ENCODE measurements at places on chromosomes 11 and 22.

GRCh38 chr11:112280268-112281126 lies 19.8 kb upstream of the PLET1 start:
- peak; percentile 96 for DNase-seq

- DNase-seq, result peak; percentile 52
Measured at GRCh38 chr11:12680246-12680939, 6.2 kb downstream of the TEAD1 start.

- DNase-seq, result no peak
Measured at GRCh38 chr11:68927280-68928135, 23.8 kb downstream of the IGHMBP2 start.

- DNase-seq, result no peak
Measured at GRCh38 chr22:25911243-25911972, 169.4 kb downstream of the MYO18B start.

GRCh38 chr11:67356864-67357561 lies 3.7 kb upstream of the POLD4 start:
- peak; percentile 90 for DNase-seq

DNA sequence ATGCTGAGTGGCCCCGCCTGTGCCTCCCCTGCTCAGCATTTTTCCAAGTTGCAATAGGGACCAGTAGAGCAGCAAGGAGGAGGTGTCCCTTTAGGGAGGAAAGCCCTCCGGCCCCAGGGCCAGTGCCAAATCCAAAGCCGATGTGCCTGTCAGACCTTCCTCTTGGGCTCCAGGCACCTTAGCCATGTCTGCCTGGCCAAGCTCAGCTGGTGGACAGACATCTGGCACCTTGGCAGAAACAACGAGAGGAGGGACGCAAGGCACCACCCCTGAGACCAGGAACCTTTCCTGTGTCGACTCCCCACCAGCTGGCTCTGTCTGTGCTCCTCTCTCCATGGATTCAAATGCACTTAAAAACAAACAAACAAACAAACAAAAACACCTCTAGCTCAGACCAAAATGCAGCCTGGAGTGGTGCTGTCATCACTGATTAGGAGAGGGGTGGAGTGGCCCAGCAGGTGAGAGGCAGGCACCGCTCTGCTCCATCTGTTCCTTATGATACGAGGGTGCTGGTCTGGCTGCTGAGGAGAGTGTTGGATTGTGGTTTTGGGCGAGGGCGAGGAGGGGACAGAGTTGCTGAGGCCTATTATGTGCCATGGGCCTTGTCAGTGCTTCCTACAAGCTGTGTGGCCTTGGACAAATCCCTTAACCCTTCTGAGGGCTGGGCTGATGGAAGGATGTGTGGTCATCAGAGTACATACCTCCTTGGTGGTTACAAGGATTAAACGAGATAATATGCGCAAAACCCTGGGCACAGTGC lies 46.2 kb downstream of the TP53I11 start:
- peak; percentile 89 for DNase-seq

GRCh38 chr11:102611291-102611690 lies 13.8 kb downstream of the MMP20 start:
- DNase-seq, result no peak

GRCh38 chr11:93279851-93280347 lies 50.6 kb upstream of the DEUP1 start:
- no peak for DNase-seq

- DNase-seq, result no peak
Measured at GRCh38 chr22:44245438-44245837, 64.7 kb downstream of the PARVG start.

- no peak for DNase-seq
Measured at GRCh38 chr11:20566591-20567434, 32.6 kb upstream of the SLC6A5 start.

DNA sequence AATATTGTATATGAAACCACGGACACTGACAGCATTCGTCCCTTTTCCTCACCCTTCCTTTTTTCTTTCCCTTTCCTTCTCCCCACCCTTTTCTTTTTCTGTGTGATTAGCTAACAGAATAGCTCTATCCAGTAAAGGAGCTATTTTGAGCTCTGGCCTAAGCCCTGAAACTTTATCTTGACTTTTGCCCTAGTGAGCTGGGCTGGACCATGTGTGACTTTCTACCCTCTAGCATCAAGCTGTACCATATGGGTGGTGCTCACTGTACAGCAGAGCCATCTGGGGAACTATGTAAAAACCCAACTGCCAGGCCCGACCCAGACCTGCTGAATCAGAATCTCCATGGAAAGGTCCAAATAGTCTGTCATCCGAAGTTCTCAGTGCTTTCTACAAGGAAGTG lies 21.9 kb upstream of the PANX1 start:
- no peak for DNase-seq

GRCh38 chr22:46731246-46732040 lies 6.6 kb downstream of the CERK start:
- DNase-seq, result no peak

DNA sequence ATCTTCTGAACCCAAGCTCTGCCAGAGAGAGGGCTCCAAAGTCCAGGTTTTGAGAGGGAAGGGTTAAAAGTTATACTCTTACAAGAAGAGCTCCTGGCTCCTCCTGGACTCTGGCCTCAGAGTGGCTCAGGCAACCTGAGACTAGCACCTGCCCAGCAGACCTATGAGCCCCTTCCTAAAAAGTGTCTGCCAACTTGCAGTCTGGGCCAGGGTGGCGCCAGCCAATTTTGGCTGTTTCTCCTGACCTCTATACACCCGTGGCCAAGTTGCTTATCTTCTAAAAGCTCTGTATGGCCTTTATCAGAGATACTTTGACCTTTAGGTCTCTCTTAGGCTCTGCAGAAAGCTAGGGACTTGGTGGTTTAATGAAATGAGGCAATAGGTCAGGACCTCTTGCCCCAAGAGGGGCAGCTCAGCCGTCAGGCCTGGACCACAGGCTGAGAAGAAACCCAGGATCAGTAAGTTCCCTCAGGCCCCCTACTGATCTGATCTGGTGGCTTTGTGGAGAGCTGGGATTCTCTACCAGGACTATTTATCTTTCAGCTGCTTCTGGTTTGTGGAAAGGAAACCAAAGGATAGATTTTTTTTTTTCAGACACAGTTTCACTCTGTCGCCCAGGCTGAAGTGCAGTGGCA lies 10.3 kb upstream of the UCP3 start:
- DNase-seq, result no peak

GRCh38 chr11:67435727-67436458 lies 1.6 kb downstream of the PTPRCAP start:
- no peak for DNase-seq

GRCh38 chr11:63635762-63636465 lies 21.7 kb upstream of the PLAAT3 start:
- peak; percentile 84 for DNase-seq

DNA sequence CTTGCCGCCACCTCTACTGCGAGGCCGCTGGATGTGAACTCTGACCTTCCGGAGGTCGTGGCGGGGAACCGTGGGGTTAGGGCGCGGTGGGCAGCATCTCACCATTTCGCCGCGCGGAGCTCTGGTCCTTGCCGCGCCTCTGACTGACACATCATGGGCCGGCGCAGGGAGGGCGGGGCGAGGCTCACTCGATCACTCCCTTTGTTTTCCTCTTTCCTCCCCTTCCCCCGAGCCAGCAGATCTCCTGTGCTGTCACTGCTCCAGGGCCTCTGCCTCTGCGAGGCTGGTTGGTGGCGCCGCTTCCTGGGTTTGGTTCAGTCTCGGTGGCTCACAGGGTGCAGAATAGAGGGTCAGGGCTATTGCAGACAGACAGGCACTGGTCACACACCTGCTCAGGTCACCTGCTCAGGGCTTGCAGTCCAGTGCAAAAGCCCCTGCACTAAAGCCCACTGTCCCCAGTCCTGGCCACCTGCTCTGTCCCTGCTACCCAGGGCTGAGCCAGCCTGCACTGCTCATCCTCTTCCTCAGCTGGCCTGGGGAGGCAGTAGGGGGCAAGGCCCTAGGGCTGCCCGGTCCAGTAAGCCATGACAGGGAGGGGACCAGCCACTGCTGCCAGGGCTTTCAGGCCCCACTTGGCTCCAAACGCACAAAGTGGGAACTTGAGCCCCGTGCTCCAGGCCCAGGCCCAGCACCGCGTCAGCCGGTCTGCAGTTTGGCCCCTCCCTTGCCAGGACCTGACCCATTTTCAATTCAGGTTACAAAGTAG lies 36.2 kb downstream of the PISD start:
- DNase-seq, result peak; percentile 66

- no peak for DNase-seq
Measured at GRCh38 chr22:49317369-49317768, 510.3 kb downstream of the BRD1 start.

DNA sequence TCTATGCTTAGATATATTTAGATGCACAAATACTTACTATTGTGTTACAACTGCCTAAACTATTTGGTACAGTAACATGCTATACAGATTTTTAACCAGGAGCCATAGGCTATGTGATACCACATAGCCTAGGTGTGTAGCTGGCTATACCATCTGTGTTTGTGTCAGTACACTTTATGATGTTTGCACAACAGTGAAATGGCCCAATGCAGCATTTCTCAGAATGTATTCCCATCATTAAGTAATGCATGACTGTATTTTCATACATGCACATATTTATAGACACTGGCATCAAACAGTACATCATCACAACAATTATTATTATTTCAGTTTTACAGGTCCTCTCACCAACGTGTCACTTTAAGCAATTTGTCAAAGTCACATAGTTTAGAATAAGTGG lies 979.5 kb upstream of the TENM4 start:
- DNase-seq, result no peak

- peak; percentile 99 for DNase-seq
Measured at GRCh38 chr11:64334764-64335735, 5.0 kb upstream of the CCDC88B start.

GRCh38 chr22:23405366-23405851 lies 174.7 kb downstream of the IGLL1 start:
- DNase-seq, result no peak

DNA sequence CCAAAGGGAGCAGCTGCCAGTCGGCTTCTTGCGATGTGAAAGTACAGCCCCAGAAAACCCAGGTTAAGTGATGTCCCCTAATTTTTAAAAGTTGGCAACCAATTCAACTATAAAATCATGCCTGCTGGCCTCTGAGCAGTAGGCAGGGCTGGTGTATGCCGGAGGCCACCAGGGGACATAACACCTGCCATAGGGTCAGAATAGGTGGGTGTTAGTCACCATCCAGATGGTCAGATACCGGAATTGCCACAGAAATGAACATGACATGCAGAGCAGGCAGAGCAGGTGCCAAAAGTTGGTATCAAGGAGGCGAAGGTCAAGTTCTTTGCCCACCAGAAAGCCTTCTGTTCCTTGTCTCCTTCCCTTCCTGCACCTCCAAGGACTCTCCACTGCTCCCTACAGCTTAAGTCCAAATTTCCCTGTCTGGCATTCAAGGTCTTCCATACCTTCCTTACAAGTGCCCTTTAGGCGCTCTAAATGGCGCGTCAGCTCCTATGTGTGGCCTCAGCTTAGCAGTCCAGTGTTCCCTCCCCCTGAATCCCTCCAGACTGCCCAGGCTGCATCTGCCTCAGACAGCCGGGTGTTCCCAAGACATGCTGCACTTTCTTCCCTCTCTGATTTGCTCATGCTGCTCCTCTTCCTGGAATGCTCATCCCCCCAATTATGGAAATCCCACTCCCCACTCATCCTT lies 45.1 kb downstream of the PTPRJ start:
- DNase-seq, result no peak

- no peak for DNase-seq
Measured at GRCh38 chr11:45484326-45484883, 181.0 kb downstream of the CHST1 start.

DNA sequence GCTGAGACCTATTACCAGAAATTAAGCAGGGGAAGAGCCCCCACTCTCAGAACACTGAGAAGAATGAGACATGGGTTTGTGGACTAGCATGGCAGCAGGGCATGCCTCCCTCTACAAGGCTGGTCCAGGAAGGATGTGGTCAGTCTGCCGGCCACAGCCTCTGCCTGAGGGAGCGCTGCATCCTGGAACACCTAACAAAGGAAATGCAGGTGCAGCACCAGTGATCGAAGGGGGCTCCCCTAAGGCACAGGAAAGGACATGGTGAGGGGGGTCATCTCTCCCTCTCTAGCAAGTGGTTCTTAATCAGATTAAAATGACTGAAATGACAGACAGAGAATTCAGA lies 40.6 kb upstream of the ARL14EP start:
- DNase-seq, result no peak

DNA sequence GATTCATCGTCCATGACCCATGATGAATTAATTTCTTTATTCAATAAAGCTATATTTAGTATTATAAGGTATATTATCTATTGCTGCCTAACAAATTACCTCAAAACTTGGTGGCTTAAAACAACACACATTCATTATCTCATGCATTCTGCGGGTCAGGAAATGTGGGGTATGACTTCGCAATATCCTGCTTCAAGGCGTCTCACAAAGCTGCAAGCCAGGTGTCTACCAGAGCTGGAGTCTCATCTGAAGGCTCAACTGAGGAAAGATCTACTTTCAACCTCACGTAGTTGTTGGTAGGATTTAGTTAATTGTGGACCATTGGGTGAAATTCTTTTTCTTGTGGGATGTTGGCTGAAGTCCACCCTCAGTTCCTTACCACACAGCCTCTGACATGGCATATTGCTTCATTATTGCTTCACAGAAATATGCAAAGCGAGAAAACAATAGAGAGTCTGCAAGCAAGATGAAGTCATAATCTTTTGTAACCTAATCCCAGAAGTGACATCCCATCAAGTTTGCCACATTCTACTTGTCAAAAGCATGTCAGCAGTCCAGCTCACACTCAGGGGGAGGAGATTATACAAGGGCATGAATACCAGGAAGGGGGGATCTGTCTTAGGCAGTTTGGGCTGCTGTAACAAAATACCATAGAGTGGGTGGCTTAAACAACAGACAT lies 45.1 kb downstream of the KREMEN1 start:
- DNase-seq, result peak; percentile 12

GRCh38 chr22:39665229-39665628 lies 94.7 kb downstream of the CACNA1I start:
- no peak for DNase-seq

DNA sequence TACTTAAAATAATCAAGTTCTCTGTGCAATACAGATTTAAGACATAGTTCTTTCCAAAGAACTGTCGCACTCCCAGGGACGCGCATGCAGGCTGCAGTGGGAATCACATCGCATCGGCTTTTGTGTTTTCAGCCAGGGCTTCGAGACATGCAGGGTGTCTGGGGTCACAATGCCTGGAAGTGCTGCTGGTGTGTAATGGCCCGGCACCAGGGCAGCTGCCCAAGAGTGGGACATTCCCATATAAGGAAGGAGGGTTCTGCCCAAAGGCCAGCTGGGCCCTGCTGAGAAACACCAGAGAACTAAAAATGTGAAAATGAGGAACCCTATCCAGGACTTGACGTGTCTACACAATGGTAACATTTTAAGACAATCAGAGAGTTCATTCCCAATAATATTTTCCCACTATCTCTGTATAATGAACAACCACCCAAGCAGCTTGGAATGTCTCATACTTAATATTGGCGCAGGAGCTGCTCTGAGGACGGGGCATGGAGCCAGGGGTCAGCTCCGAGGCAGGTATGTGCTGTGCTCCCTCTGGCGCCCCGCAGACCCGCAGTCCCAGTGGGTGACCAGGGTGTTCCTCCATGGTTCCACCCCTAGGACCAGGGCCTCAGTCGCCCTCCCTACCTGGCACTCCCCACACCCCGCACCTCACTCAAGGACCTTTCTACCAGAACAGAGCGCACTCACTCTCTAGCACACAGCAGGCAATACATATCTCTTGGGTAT lies 11.3 kb downstream of the MCAT start:
- no peak for DNase-seq

GRCh38 chr22:37741312-37741795 lies 44.5 kb downstream of the TRIOBP start:
- DNase-seq, result peak; percentile 59

- DNase-seq, result no peak
Measured at GRCh38 chr11:116148056-116148455, 624.7 kb downstream of the BUD13 start.

GRCh38 chr11:45811571-45812290 lies 6.8 kb downstream of the SLC35C1 start:
- DNase-seq, result no peak
